ENCODE measurements at places on chromosomes 7 and 10.

- DNase-seq: no peak
Measured at GRCh38 chr7:127938588-127938987, 92.6 kb downstream of the LRRC4 start.

- no peak for DNase-seq
Measured at GRCh38 chr7:23058408-23059096, 44.6 kb upstream of the HYCC1 start.

GRCh38 chr7:12961910-12962480 is 274.6 kb downstream of the ARL4A start:
- no peak for DNase-seq

GRCh38 chr7:2157473-2158279 is 75.1 kb downstream of the MAD1L1 start:
- DNase-seq: no peak

GRCh38 chr7:114865564-114865963 is 56.3 kb upstream of the MDFIC start:
- DNase-seq: peak; percentile 45

DNA sequence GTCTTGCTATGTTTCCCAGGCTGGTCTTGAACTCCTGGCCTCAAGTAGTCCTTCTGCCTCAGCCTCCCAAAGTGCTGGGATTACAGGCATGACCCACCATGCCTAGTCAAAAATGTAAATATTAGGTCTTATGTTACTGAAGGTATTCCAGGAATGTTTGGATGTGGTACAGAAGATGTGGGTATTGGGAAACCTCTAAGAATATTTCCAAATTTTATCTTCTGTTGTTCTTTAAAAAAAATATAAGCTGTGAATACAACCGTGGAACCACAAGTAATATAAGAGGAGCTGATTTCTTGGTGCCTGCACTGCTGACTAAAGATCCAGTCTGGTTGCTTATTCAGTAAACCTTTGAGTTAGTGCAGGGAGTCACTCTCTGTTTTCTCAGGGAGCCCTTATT is 178.3 kb downstream of the AUTS2 start:
- no peak for DNase-seq

DNA sequence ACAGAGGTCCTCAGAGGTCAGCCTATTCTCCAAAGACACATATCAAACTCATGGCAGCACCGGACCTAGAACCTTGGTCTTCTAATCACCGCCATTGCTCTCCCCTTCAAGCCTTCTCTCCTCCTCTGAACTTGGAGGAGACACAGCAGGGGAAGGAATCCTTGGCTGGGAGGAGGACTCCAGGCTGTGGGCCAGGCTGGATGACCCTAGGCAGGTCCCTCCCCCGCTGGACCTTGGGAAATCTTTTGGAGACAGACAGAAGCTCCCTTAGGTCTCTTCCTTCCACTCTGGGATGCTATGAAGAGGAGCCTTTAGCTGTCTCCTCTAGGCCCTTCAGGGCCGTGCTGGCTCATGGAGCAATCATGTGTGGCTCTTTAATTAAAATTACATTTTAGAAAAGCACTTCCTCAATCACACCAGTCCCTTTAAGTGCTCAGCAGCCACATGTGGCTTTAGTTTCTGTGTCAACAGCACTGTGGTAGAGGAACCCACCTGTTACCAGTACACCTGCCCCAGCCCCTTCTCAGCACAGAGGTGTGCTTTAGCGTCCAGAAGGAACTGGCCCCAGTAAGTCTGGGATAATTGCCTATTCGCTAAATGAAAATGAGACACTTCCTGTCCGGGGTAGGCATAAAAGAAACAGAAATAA is 238.2 kb downstream of the CELF2 start:
- DNase-seq: no peak

- DNase-seq: peak; percentile 67
Measured at GRCh38 chr10:103696411-103697145, 158.8 kb downstream of the SH3PXD2A start.

DNA sequence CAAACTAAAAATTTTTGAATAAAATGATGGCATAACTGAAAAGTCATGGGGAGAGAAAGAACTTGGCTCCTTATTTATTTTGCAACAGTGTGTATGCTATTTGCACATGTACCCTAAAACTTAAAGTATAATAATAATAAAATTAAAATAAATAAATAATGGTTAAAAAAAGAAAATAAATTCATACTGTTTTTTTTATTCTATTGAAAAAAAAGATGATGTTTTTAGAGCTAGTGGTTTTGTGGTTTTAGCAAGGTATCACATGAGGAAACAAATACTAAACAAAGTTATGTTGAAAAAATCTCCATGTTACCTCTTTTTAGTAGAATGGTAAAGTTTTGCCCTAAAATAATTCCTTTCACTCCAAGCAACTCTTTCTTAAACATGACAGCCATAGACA is 26.2 kb downstream of the TMEM168 start:
- DNase-seq: no peak

DNA sequence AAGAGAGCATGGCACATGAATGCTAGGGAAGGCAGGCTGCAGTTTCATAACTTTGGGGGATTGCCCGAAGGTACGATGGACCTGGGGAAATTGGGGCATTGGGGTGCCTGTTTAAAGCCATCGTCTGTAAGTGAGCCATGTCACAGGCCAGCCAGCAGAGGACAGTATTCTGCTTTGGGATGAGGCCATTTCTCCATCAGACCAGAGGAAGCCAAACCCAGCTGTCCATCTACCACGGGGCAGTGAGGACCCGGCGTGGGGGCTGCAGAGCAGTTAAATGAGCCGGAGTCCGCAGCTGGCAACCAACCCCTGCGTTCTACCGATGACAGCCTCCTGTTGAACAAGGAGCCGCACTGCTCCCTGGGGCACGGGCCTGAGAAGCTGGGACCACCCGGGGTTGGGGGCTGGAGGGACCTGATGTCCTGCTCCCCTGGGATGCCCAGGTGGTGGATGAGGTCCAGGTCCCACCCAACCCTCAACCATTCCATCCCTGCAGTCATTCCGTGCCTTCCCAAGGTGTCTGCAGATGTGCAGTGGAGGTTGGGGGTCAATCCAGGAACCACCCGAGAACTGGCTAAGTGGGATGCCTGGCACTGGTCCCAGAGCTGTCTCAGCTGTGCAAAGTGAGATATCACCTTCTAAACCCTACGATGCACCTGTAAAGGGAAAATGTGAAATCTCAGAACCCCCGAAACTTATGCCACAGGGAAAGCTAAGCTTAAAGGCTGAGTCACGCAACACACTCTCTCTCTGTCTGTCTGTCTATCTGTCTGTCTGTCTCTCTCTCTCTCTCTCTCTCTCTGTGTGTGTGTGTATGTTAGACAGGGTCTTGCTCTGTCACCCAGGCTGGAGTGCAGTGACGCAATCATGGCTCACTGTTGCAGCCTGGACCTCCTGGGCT is 12.1 kb upstream of the RHBDD2 start:
- DNase-seq: peak; percentile 67

- DNase-seq: no peak
Measured at GRCh38 chr7:139783647-139784385, 6.0 kb upstream of the HIPK2 start.

DNA sequence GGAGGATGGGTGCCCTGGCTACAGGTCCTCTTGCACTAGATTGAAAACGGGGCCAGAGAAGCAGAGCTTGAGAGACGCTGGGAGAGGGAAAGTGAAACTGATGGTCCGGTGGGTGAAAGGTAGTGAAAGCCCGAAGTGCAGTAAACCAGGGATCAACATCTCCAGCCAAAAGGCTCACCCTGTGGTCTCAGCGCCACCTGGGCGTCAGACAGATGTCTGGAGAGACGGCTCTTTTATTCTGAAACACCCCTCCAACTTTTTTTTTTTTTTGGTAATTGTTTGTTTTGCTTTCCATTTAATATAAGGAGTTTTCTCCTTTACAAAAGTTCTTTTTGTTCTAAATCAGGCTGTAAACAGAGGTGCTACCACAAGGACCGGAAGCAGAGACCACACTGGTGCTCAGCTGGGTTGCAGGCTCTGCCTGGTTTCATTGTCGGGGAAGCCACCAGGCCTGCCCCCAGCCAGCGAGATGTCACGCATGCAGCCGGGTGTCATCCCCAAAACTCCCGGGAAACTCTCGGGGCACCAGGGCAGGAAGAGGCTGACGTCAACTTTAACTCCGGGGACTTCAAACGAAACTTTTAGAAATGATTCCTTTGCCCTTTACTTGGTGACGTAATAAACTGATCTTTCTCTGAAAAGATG is 11.2 kb downstream of the IL2RA start:
- peak; percentile 79 for DNase-seq

GRCh38 chr7:5699467-5700384 is 81.7 kb downstream of the RNF216 start:
- no peak for DNase-seq

- no peak for DNase-seq
Measured at GRCh38 chr10:15262036-15262713, 93.7 kb upstream of the NMT2 start.
